ENCODE measurements at places on chromosomes 12 and 14.

DNA sequence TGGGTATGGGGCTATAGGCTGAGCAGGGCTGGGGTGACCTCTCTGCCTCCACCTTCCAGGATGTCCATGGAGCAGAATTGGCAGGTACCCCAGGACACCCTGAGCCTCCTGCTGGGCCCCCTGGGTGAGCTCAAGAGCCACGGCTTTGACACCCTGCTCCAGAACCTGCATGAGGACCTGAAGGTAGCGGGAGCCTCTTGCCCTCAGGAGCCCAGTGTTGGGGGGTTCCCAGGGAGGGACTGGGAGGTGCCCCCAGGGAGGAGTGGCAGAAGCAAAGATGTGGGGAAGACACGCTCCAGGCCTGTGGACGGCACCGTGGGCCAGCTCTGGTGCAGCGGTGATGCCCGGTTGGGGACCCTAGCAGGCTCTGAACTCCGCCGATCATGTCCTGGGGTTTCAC lies 8.3 kb downstream of the TNFAIP2 start:
- DNase-seq, result no peak

- no peak for DNase-seq
Measured at GRCh38 chr12:24948420-24948756, 513 bp downstream of the BCAT1 start.

DNA sequence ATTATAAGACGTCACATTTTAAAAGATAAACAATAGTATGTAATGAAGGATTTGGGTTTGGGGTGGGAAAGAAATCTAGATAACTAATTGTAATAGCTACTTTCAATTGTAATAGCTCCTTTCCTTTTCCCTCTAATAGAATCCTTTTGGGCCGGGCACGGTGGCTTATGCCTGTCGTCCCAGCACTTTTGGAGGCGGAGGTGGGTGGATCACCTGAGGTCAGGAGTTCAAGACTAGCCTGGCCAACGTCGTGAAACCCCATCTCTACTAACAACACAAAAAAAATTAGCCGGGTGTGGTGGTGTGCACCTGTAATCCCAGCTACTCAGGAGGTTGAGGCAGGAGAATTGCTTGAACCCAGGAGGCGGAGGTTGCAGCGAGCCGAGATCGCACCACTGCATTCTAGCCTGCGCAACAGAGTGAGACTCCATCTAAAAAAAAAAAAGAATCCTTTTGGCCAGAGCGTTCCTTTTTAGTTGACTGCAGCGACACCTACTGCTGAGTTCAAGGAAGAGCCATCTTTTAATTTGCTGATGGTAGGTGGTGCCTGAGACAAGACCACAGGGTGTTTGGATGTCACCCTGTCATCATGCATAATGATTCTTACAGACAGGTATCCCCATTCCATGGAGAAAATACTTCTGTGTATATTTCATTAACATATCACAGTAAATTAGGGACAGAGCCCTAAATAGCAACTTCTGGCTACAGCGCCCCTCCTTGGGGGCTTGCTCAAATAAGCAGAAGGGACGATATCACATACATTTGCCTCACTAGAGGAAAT lies 79.5 kb downstream of the ARMH4 start:
- DNase-seq, result no peak

DNA sequence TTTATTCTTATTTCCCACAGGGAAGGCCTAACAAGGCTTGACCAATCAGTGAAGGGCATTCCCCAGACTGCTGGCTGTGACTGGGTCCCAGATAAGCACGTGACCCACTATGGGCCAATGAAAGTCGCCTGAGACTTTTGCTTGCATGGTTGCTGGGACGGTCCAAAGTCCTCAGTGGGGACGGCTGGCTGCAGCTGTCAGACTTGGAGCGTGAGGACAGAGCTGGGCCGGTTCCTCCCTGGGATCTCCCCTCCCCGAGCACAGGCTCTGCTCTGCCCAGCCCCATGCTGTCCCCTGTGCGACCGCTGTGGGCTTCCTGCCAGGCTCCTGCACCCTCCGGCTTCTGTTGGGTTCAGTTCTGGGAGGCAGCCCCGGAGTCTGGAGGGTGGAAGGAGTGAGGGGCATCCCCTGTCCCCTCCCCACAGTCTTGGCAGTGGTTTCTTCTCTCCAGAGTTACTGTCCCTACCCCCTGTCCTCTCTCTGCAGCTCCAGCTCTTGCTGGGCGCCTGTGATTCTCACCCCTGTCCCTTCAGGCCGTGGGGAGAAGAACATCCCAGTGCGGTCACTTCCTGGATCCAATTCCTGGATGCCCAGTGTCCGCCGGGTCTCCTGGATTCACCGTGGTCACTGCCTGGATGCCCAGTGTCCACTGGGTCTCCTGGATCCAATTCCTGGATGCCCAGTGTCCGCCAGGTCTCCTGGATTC lies 50.1 kb downstream of the GALNT9 start:
- no peak for DNase-seq

- no peak for DNase-seq
Measured at GRCh38 chr12:104959335-104959841, 1.3 kb upstream of the SLC41A2 start.

DNA sequence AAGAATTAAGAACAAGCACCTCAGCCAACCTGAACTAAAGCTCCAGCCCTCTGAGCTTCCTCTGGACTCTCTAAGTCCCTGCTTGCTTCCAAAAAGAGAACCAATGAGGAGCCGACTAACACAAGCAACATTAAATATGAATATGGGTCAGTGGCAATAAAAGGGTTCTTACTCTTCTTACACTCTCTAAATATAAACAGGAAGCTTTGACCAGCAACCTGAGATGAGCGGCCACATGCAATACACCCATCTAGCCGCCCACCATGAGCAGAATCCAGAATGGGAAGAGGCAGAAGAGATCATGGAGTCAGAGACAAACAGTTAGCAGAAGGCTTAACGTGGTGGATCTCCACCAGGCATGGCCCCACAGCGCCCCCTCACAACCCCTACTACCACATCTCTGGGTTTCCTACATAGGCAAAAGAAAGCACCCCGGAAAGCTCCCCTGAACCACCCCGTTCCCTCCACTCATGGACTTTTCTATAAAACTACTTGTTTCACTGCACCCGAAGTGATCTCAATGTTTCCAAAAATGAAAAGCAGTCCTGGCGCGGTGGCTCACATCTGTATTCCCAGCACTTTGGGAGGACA lies 59.4 kb downstream of the TTC7B start:
- no peak for DNase-seq

GRCh38 chr14:54567639-54568561 lies 972 bp downstream of the SAMD4A start:
- no peak for DNase-seq

GRCh38 chr12:4813741-4814140 lies 93.5 kb downstream of the GALNT8 start:
- DNase-seq, result no peak

DNA sequence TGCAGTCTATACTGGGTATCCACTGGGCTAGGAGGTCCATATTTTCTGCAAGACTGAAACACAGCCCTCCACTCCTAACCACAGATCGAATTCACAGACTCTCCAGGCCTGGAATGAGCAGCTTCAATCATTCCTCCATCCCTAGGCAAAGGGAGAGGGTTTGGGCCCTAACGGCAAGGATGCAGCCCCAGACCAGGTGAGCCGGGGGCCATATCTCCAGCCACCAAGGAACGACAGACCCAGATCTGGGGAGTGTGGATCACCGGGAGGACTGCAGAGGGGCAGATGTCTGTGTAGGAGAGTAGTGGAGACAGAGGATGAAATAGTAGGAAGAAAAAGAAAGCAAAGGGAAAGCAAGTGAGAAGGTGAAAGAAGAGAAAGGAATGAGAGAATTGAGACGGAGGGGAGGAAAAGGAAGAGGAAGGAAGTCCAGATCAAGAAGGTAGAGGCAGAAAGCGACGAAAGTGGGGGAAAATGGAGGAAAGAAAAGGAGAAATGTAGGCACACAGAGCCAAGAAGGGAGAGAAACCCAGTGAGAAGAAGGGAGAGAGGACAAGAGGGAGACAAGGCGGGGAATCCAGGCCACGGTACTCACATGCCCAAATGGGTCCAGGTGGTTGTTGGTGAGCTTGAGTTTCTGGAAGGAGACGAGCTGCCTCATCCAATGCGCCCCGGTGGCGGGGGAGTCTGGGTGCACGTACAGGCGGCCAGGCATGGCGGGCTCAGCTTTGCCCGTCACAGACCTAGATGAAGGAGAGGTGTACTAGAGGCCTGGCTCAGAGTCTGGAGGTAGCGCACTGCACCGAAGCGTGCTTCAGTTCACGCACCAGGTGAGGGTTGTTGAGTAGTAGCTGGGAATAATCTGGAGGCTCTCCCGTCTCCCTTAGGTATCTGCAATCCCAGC lies 7.7 kb downstream of the TBX5 start:
- DNase-seq, result no peak

DNA sequence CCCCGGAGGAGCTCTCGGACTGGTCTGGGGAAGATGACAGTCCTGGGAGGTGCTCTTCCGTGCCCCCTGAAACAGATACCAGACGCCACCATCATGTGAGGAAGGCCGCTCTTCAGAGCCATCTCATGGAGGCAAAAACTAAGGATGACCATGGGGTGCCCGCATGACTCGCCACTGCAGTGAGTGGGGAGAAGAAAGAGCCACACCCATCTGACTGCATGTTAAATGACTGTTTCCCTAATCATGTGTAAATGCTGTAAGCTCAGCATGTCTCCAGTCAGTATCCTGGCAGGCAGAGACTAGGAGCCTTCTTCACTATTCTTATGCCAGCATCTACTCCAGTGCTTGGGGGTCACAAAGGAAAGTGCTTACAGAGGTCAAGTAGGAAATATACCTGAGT lies 4.0 kb downstream of the STON2 start:
- DNase-seq, result no peak

GRCh38 chr14:53360829-53361228 lies 207.7 kb upstream of the DDHD1 start:
- no peak for DNase-seq

- DNase-seq, result no peak
Measured at GRCh38 chr14:47567273-47567672, 108.1 kb downstream of the MDGA2 start.

- no peak for DNase-seq
Measured at GRCh38 chr12:92570056-92570753, 132.6 kb upstream of the PLEKHG7 start.

DNA sequence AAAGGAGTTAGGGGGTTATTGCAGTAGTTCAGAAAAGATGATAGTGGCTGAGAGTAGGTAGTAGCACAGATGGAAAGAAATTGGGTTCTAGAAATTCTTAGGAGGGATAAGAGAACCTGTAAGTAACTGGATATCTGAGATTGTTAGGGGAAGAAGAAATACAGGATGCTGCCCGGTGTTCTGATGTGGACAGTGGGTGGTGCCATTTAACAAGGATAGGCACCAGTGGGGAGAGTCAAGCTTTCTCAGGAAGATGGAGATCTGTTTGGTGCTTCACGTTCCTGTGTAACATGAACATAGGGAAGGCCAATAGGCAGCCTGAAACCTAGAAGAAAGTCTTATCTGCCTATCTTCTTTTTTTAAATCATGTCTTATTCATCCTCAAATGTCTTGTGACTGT lies 245.9 kb downstream of the NPAS3 start:
- no peak for DNase-seq

DNA sequence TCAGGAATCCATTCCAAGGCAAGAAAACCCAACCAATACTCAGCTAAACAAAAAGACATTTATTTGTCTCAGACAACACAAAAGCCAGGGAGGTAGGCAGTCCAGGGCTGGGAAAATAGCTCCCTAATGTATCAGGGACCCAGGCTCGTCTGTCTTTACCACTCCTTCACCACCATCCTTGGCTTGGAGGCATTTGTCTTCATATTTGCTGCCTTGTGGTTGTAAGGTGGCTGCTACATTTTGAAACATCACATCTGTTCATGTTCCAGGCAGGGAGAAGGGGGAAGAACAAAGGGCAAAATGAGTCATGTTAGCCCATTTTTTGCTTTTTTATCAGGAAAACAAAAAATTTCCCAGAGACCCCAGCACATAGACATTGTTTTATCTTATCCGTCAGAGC lies 44.8 kb upstream of the PCED1B start:
- DNase-seq, result no peak

GRCh38 chr14:21231020-21231652 lies 38.1 kb downstream of the HNRNPC start:
- no peak for DNase-seq

GRCh38 chr12:127548123-127548553 lies 718.8 kb upstream of the TMEM132C start:
- no peak for DNase-seq

GRCh38 chr14:53331247-53331646 lies 178.1 kb upstream of the DDHD1 start:
- DNase-seq, result no peak

DNA sequence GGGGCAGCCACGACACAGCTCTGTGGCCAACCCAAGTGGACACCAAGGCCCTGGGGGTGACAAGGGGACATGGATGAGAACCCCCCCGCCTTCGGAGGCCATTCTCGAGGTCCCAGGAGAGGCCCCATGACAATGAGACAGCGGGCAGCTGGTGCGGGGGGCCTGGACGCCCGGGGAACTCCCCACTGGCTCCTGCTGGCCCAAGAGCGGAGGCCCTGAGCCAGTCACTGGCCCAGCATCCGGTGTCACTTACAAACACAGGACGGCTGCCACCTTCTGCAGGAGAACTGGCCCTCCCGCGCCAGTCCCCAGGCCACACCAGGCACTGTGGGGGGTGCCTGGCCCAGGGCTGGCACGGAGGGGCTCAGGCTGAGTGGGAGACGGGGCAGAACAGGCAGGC lies 51.4 kb downstream of the NCOR2 start:
- no peak for DNase-seq

- no peak for DNase-seq
Measured at GRCh38 chr12:3572560-3572959, 81.6 kb downstream of the PRMT8 start.

GRCh38 chr14:43341921-43342320 lies 1165.2 kb downstream of the FSCB start:
- DNase-seq, result no peak

GRCh38 chr14:22791301-22791700 lies 23.9 kb downstream of the SLC7A7 start:
- DNase-seq, result no peak

GRCh38 chr12:32296567-32296966 lies 102.8 kb upstream of the FGD4 start:
- no peak for DNase-seq

- no peak for DNase-seq
Measured at GRCh38 chr14:101711041-101711856, 50.3 kb upstream of the PPP2R5C start.

GRCh38 chr14:100309028-100309737 lies 2.9 kb upstream of the SLC25A29 start:
- no peak for DNase-seq

DNA sequence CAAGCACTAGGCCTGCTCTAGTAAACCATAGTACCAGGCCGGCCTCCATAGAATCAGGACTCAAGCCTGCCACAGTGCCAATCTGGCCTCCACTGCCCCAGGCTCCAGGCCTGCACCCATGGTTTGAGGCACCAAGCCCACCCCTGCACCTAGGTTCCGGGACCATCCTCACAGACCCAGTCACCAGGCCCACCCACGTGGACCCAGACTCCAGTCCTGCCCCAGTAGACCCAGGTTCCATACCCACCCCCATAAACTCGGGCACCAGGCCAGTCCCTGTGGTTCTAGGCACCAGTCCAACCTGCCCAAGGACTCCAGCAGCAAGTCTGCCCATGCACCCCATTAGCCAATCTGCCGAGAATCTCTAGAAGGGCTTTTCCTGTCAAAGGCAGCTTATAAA lies 501.8 kb upstream of the TMPO start:
- DNase-seq, result no peak

- DNase-seq, result no peak
Measured at GRCh38 chr12:88703790-88704189, 123.5 kb upstream of the KITLG start.

GRCh38 chr12:48423171-48423570 lies 49.2 kb upstream of the ANP32D start:
- DNase-seq, result no peak

Measured in stimulated activated CD8-positive, alpha-beta memory T cell treated with anti-CD3 and anti-CD28 coated beads, Interleukin-15, amount 100 ng/mL, for 48 hours (primary cell).